ENCODE measurements at places on chromosomes 4 and X.
A peak's percentile ranks its signal among the peaks of the same experiment; 100 is the strongest.

DNA sequence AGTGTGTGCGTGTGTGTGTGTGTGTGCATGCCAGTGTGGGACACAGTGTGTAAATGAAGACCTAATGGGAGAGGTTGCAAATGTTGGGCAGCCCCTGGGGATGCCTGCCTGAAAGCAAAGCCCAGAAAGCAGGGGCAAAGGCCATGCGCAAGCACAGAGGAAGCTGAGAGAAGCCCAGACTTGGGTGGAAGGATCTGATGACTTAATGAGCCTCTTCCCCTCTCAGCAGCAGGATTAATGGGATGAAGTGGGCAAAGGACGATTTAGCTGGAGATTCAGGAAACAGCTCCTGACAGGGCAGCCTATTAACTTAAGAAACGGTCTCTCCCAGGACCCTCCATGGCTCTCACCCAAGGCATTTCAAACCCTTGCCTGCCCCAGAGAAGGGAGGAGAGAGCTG is 107.3 kb downstream of the EFNB1 start:
- DNase-seq, result no peak

- DNase-seq, result no peak
These were observed 44.2 kb downstream of the CCNI start for GRCh38 chr4:77031544-77031943.

DNA sequence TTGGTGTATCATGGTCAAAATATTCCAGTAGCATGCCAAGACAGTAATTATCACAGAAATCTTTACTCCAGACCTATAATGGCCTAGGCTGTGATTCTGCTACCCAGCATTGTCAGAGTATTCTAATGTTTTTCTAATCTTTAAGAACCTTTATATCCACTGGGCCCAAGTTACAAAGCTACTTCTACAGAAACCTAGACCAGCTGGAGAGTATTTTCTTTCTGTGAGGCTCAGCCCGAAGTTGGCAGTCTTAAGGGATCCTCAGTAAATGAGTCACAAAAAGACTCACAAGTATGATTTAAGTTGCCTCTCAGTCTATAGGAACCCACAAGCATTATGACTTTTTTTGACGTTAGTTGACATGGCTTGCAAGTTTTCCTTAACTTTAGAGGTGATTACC is 638.5 kb upstream of the FAM241A start:
- no peak for DNase-seq

GRCh38 chr4:88705805-88706492 is 8.3 kb upstream of the NAP1L5 start:
- no peak for DNase-seq

GRCh38 chrX:5775846-5776430 is 452.7 kb downstream of the NLGN4X start:
- no peak for DNase-seq

DNA sequence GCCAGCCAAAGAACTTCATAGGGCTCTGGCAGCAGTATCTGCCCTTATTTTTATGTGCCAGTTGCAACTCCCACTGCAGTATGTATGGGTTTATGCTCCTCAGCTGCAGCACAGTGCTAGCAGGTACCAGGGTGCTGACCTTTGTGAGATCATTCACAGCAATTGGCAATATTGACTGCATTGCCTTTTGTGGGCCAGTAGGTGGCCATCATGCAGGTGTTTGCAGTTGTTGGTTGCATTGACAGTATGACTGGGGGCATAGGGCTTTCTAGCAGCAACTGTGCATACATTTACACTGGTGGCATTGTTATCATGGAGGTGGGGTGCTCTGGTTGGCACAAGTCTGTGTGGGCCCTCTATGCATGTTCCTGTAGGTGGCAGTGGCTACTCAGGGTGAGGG is 42.5 kb downstream of the FAAH2 start:
- DNase-seq, result no peak

DNA sequence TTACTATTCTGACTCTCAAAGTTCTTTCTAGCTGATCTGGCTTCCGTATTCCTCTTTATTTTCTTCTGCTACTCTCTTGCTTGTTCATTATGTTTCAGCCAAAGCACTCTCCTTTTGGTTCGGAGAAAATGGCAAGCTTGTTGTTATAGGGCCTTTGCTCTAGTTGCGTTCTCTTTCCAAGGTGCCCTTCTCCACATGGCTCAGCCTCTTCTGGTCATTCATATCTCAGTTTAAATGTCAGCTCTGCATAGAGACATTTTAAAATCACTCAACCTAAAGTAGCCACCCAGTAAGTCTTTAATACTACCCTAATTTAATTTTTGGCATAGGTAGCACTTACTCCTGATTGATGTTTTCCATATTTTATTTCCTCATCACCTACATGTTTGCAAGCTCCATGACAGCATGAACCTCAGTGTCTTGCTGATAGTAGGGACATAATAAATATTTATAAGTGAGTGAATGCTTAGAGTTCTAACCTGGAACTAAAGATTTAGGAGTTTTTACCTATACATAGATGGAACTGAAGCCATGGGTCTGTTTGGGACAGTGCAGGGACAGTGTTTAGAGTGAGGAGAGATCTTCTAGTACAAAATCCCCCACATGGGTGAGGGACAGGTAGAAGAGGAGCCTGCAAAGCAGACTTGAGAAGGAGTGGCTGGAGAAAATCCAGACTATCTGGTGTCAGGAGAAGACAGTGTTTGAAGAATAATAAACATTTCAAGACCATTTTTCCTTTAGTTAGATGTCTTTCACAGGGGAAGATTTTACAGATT is 17.9 kb downstream of the SLC30A9 start:
- DNase-seq, result no peak

DNA sequence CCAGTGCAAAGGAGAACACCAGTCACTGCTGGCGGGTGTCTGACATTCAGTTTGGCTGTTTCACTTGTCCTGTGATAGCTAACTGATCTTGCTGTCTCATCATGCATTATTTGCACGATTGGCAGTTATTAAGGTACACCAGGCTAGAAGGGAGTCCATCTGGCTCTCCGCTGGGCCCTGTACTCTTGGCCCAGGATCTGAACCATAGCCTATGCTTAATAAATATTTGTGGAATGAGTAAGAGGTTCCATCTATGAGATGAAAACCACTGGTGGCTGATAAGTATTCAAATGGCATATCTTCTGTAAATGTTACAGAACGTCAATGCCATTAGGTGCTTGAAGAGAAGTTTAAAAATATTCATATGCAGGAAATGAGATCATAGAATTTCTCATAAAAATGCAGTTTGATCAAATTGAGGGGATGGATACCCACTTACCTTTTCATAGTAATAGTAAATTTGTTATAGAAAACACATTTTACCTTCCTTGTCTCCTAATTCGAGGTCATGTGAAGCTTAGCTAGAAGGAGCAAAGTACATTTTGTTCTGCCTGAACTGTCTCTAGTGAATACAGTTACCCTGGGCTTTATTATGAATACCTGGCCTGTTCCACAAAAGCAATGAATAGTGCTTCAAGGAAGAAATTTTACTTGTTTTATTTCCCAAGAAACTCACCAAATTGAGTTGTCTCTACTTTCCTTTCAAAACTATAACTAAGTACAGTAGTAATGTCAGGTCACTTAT is 213.5 kb downstream of the CBR4 start:
- peak; percentile 87 for DNase-seq

- DNase-seq, result peak; percentile 50
These were observed 171.8 kb upstream of the TBL1X start for GRCh38 chrX:9293051-9293496.

DNA sequence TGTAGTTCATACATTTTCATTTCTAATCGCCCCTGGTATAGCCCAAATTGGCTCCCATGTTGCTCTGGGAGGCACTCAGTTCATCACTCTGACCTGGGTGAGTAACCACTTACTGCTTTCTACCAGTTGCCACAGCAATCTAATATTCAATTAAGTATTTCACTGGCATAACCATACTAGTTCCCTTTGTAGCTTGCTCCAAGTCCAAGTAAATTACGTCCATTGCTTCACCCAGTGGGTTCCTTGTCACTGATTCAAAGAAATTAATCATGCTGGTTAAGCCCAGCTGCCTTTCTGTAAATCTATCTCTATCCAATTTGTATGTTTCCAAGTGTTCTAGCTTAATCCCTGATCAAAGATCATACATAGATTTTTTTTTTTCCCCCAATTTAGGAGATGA is 92.0 kb upstream of the CBR4 start:
- DNase-seq, result no peak

DNA sequence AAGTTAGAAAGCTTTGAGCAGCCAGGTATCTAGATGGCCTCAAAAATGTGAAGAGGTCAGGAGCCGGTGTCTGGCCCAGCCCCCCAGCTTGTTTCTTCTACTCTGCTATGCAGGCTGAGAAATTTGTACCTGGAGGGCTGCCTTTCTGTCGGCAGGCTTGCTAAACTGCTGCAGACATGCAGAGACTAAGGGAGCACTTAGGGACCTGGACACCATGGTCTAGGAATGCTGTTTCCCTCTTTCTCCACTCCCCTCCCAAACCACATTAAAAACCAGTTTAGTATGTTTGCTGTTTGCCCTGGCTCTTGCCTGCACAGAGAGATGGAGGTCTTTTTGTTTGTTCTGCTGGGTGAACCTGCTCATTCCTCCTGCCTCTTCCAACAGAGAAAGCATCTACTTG is 157.1 kb upstream of the DGKK start:
- no peak for DNase-seq

- DNase-seq, result no peak
These were observed 111.0 kb downstream of the ASB9 start for GRCh38 chrX:15158736-15159406.

- no peak for DNase-seq
These were observed 636.3 kb upstream of the HTR2C start for GRCh38 chrX:113947548-113947947.

All from SW480 (cell line).